ENCODE measurements at places on chromosomes 6 and 20.
A peak's percentile ranks its signal among the peaks of the same experiment; 100 is the strongest.

DNA sequence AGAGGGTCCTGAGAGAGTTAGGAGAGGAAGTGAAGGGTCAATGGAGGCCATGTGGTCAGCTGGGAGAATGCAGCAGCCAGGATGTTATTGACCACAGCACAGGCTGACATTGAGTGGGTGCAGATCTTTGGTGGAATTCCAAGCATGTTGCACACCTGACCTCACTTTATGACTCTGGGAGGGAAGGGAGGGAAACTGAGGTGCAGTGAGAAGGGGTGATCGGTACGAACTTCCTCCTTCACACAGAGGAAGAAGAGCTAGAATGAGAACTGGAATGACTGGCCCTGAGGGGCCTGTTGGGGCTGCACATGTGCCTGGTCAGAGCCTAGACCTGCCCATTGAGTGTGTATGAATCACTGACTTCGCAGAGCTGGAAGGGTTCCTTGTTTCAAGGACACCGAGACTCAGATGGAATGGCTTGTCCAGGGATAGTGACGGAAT lies 9.8 kb downstream of the FAM83D start:
- DNase-seq: no peak

DNA sequence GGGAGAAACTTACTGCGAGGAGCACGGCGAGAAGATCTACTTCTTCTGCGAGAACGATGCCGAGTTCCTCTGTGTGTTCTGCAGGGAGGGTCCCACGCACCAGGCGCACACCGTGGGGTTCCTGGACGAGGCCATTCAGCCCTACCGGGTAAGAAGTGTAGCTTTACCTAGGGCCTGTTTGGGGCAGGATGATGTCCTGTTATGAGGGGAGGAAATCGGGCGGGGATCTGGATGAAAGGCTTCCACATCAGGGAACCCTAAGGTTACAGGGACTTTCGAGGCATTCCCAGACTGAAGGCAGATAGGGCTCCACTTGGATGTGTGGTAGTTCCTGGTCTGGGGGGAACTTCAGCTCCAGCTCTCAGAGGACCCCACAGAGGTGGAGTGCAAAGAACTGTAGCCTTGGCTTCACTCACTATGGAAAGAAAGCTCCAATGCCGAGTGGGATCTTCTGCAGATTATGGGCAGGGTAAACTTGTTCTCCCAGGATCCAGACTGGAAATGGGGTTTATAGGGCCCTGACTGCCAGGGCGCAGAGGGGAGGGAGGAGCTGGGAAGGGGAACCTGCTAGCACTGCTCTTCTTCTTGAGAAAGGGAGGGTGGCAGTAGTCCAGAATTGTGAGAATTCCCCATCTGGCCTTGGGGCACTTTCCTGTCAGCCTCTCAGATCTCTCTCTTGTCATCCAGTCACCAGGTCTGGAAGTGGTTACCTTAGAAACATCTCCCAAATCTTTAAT lies 740 bp downstream of the TRIM15 start:
- DNase-seq: no peak

DNA sequence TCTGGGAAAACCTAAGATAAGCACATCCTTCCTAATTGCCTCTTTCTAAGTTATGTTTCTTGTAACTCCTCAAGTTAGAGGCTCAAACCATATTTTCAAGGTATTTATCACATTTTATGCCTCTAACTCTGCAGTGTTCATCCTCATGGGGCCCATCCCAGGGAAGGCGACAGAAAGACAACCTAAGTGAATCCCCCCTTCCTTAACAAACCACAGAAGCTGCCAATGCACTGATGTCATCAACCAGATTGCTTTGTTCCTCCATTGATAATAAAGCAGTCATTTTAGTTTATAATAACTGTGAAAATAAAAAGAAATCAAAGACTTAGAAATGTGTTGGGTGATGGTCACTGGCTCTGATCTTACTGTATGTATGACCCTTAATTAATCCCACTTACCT lies 119.5 kb upstream of the TCF21 start:
- no peak for DNase-seq

GRCh38 chr20:40673442-40673841 lies 15.6 kb downstream of the MAFB start:
- DNase-seq: no peak

DNA sequence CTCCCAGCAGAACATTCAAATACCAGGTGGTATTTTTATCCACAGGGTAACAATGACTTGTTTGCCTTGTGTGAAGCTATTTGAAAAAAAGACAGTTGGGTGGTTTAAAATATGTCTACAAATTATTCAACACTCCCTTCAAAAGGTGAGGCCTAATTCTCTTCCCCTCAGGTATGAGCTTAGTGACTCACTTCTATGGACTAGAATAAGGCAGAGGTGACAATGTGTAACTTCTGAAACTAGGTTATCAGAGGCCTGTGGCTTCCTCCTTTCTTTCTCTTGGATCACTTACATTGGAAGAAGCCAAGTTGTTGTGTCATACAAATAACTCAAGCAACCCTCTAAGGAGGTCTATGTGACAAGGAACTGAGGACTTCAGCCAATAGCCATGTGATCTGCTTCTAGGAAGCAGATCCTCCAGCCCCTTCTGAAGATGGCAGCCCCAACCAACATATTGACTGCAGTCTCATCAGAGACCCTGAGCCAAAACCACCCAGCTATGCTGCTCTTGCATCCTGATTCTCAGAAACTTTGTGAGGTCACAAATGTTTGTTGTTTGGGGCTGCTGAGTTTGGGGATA lies 102.6 kb downstream of the SNAP25 start:
- DNase-seq: no peak

DNA sequence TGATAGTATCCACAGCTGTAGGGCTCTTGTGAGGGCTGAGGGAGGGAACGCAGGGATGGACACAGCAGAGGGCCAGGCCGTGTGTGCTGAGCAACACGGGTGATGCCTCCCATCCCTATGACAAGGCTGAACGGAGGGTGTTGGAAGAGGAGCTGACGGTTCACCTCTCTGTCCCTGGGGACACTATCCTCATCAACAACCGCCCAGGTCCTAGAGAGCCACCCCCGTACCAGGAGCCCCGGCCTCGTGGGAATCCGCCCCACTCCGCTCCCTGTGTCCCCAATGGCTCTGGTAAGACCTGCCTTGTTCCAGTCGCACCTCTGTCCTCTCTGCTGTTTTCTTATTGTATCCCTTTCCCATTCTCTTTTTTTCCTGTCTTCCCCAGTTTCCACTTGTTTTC lies 10.1 kb downstream of the DDR1 start:
- DNase-seq: no peak

DNA sequence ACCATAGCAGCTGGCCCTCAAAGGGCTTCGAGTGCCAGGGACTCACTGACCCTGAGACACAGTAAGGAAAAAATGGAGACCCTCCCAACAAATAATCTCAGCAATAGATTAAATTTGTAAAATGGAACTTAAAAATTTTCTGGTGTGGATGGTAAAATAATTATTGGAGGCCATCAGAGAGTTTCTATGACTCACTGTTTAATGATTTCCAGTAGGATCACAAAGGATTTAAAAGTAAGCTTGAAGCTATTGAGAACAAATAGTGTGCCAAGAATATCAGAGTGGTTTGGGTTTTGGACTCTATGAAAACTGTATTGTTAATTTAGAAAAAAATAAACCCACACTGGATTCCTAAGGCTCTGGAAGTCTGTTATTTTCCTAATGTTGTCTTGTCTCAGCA lies 115.2 kb upstream of the AKIRIN2 start:
- no peak for DNase-seq

DNA sequence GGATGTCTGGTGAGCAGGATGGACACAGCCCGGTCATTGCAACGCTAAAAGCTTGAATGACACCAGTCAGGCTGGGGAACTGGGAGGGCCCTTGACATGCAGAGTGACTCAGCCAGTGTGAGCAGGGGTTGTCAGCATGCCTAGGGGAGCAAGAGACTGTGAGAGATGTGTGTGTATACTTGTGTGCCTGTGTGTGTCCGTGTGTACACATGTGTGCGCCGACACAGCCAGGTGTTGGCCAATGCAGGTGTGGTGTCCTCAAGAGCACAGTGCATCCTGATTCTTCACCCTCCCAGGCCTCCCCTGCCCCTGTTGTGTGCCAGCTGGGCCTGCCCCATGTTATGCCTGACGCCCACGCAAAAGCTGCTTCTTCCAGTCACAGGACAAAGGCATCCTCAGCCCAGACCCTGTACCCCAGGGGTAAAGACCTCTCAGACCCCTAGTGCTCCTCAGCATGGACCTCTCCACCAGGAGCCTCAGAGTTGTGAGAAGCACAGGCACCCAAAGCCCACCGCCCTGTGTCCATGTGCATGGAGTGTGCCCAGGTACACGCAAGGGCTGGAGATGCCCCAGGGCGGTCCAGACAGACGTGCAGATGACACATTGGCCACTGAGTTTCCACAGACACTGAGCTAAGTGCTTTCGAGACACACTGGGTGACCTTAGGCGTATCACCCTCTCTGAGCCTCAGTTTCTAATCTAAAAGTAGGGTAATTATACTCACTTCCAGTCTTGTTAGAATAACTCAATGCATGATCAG lies 16.6 kb downstream of the NRSN2 start:
- DNase-seq: no peak

- DNase-seq: no peak
Observed at GRCh38 chr6:99507648-99508047, 7.6 kb downstream of the USP45 start.

GRCh38 chr20:9837634-9838033 lies 1.2 kb downstream of the PAK5 start:
- DNase-seq: no peak

DNA sequence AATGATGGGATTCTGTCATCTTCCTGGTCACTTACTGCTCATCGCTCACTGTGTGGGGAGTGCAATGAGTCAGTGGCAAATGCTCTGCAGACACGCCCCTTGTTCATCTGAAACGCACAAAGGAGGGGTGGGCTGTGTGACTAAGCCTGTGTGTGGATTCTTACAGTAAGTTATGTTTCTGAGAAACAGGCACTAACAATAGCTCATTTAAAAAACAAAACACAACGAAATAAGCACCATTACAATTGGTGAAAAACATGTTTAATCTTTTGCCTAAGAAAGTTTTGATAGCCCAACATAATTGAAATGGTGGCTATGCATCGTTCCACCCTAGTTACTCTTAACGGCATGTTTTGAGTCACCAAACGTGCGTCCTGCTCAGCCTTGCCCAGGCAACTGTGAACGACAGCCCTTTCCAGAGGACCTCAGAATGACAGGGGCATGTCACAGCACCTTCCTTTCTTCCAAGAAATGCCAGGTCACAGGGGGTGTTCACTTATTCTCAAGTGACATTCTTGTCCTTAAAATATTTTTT lies 118.4 kb upstream of the SGK1 start:
- DNase-seq: peak; percentile 50

DNA sequence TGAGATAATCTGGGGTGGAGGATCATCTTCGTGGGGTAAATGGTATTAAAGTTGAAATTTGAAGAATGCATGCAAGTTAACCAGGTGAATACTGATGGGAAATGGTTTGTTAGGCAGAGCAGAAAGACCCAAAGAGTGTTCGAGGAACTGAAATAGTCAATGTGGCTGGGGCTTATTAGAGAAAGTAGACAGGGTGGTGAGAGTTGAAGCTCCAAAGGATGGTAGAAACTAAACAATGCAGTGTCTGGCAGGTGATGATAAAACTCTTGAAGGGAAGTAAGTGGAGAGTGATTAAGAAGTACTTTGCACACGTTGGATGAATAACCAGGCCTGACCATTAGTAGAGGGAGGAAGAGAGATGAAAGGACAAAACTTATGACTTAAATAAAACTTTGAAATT lies 39.8 kb upstream of the CENPW start:
- no peak for DNase-seq

DNA sequence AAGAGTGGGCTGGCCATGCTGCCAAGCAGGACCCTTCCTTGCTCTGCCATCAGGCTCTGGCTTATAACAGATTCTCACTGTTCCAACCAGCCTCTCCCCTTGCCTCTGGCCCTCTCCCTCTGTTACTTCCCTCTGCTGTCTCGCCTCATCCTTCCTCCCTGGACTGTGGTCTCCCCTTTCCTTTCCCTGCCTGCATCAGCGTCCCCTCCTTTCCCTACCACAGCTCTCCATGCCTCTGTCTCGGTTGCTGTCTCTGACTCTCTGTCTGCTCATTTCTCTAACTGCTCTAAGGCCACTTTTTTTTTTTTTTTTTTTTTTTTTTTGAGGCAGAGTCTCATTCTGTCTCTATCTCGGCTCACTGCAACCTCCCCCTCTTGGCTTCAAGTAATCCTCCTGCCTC lies 173.4 kb downstream of the PTPRT start:
- no peak for DNase-seq

DNA sequence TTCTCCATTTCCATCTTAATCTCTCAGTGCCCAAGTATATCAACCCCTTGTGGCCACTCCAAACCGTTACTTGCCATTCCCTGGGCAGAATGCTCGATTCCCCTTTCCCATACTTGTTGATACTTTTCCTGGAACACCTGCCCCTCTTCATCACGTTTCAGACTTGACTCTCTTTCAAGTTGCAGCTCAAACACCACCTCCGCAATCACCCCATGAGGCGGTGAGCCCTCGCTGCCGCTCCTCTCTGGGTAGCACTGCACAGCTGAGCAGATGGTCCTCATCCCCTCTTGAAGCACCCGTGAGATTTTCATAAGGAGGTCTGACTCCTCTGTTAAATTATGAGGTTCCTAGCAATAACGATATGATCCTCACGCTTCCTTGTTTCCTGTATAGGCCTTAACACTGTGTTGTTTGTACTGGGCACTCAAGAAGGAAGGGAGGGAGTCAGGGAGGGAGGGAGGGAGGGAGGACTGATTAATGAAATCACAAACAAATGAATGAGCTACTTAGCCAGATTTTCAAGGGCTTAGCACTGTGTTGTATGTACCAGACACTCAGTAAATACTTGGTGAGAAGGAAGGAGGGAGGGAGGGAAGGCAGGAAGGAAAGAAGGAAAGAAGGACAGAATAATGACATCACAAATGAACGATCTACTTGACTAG lies 8.0 kb upstream of the UQCC2 start:
- no peak for DNase-seq

DNA sequence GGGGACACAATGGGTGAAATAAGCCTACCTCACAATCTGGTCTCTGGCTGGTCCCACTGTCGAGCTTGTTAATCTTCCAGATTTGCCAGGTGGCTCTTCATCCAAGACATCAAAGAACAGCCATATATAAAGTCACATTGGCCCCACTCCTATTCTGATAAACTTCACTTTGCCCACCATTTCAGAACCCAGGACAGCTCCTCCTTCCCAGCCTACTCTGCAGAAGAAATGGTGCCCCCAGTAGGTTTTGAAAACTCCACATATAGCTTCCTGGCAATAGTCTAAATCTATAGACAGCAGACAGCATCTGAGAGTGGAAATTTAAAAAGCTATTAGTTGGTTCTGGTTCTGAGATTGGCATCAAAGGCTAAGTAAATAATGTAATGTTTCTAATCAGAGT lies 143.1 kb upstream of the PCSK2 start:
- no peak for DNase-seq

- DNase-seq: no peak
Observed at GRCh38 chr6:161434350-161434749, 160.5 kb upstream of the AGPAT4 start.

DNA sequence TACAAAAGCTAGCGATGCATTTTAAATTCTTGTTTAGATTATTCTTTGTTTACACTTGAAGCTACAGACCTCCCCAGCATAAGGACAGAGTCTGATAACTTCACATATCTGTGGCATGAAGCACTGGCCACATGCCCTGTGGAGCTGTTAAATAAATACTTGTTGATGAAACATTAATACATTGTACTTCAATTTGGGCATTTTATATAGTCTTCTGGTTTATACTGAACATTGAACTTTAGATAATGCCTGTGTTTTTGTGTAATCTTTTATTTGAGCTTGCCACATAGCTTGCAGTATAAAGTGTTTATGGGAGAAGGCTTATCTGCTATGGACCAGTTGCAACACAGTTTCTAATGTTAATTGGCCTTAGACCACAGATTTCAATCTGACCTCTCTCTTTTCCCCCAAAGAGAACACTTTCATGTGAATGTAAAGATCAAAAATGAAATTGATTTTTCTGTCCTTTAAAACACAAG lies 48.2 kb downstream of the FRK start:
- no peak for DNase-seq

- DNase-seq: no peak
Observed at GRCh38 chr6:137951064-137951597, 84.1 kb downstream of the TNFAIP3 start.

All from CD4-positive, alpha-beta T cell treated with Interleukin-12 subunit alpha and Interleukin-12 subunit beta, for 1 hour (primary cell).